ENCODE measurements at places on chromosomes 11 and 22. TPM values are rescaled to one million over a fixed set of nuclear protein-coding genes. Genes with fewer than 3 reads are reported as not detected.

- DNase-seq = no peak
- no peak overlapping the region for H3K4me3 ChIP-seq
- no peaks in the 10 kb centered on the region for H3K36me3 ChIP-seq
- no peaks in the 10 kb centered on the region for H3K27me3 ChIP-seq
- H3K27ac ChIP-seq = no peak overlapping the region
Observed at GRCh38 chr11:83862691-83863090, 576.5 kb upstream of the CCDC90B start.

DNA sequence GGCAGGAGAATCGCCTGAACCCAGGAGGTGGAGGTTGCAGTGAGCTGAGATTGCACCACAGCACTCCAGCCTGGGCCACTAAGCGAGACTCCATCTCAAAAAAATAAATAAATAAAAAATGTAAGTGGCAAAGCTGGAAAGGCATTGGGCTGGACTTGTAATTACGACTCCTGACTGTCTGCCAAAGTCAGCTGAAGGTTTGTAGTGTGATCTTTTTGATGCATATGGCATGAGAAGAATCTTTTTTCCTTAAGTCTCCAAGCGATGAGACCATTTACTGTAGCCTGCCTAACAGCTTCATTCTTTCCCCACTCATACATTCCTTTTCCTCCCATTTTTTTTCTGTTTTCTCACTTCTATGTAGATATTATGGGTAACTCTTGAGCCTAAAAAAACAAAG, 24.8 kb downstream of the CTNND1 start:
- H3K27me3 ChIP-seq = no peaks in the 10 kb centered on the region
- no peak for DNase-seq
- peaks cover 31% of the 10 kb centered on the region for H3K4me1 ChIP-seq
- no peak overlapping the region for H3K4me3 ChIP-seq
- peaks cover 11% of the 10 kb centered on the region for H3K36me3 ChIP-seq

DNA sequence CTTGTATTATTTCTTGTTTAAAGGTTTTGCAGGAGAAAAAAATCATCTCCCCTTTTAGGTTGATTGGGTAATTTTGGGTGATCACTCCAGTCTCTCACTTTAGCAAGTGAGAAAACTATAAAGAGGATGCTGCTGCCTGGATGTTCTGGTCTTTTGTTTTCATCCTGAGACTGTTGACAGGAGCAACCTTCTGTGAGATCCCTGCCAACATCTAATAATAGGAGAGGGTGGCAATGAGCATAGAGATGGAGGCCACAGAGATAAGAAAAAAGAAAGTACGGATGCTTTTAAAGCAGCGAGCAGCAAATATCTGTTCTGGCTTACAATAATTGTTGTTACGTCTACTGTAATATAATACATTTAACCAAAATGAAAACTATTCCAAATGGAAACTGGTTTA, 293.6 kb upstream of the MTNR1B start:
- H3K27ac ChIP-seq = no peak overlapping the region
- H3K36me3 ChIP-seq = no peaks in the 10 kb centered on the region
- H3K27me3 ChIP-seq = no peaks in the 10 kb centered on the region
- no peak for DNase-seq
- H3K4me3 ChIP-seq = no peak overlapping the region

DNA sequence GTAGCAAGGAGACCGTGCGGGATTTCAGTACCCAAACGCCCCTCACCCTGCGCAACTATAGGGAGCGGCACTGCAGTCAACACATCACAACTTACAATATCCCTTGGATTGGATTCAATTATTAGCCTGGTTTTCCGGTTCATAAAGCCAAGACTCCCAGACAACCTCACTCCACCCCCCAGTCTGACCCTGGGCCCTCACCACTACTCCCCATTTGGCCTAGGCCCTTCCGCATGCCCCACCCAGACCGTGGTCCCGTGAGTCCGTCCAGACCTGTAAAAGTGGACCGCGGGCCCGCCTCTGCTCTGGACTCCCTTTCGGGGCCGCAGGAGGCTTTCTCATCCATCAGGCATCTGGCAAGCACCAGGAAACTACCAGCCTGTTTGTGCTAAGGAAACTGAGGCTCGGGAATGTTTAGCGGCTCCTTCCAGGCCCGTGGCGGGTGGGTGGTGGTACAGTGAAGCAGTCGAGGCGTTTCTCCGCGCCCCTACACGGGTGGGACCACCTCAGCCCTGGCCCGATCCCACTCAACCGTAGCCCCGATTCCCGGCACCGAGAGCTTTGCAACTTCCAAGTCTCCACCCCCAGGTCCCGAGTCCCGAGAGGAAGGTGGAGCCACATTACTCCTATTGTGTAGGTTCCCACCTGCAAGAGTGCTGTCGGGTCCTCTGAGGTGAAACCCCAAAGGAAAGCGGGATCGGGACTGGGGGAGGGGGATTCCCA, 679 bp upstream of the DPP3 start:
- DNase-seq = peak; percentile 72
- H3K4me1 ChIP-seq = peaks cover 24% of the 10 kb centered on the region
- no peaks in the 10 kb centered on the region for H3K27me3 ChIP-seq
- peak overlapping the region; percentile 96 for H3K4me3 ChIP-seq
- H3K36me3 ChIP-seq = peaks cover 2% of the 10 kb centered on the region

- H3K27me3 ChIP-seq = no peaks in the 10 kb centered on the region
- DNase-seq = no peak
- H3K4me1 ChIP-seq = no peaks in the 10 kb centered on the region
- H3K27ac ChIP-seq = no peak overlapping the region
- H3K4me3 ChIP-seq = no peak overlapping the region
- no peaks in the 10 kb centered on the region for H3K36me3 ChIP-seq
Observed at GRCh38 chr22:48711669-48712068, 1116.0 kb downstream of the BRD1 start.

- no peaks in the 10 kb centered on the region for H3K4me1 ChIP-seq
- no peak for DNase-seq
- H3K27me3 ChIP-seq = no peaks in the 10 kb centered on the region
- no peaks in the 10 kb centered on the region for H3K36me3 ChIP-seq
- H3K4me3 ChIP-seq = no peak overlapping the region
- H3K27ac ChIP-seq = no peak overlapping the region
Observed at GRCh38 chr11:102064316-102064715, 17.1 kb downstream of the CFAP300 start.

DNA sequence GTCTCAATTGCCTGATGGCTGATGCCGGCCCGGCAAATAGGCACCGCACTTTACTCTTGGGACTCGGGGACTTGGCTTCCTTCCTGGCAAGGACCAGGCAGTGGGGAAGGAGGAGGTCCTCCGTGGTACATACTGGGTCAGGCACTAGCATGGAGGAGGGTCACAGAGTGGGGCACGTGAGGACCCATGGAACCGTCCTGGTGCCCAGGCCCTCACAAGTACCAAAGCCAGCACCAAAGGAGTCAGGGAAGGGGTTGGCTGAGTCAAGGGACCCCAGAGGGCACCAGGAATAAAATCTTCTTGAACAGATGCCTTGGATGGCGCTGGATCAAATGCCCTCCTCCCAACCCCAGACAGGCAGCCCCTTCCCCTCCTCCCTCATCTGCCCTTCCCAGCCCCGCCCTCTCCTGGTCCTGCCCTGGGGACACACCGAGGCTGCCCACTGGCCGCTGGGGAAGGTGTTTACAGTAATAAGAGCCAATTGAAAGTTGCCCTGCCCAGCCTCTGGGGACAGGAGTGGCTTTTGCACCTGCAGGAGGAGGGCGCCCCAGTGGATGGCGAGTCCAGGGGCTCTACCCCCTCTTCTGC, 5.6 kb upstream of the CARNS1 start:
- DNase-seq = no peak
- H3K4me3 ChIP-seq = no peak overlapping the region
- no peaks in the 10 kb centered on the region for H3K4me1 ChIP-seq
- H3K36me3 ChIP-seq = no peaks in the 10 kb centered on the region
- H3K27ac ChIP-seq = no peak overlapping the region
- peaks cover 11% of the 10 kb centered on the region for H3K27me3 ChIP-seq

GRCh38 chr11:132422722-132423121, 1052.3 kb downstream of the NTM start:
- DNase-seq = no peak
- H3K4me1 ChIP-seq = no peaks in the 10 kb centered on the region
- no peaks in the 10 kb centered on the region for H3K36me3 ChIP-seq
- H3K27me3 ChIP-seq = no peaks in the 10 kb centered on the region

GRCh38 chr11:36361901-36362391, 65.9 kb downstream of the PRR5L start:
- H3K27me3 ChIP-seq = no peaks in the 10 kb centered on the region
- no peaks in the 10 kb centered on the region for H3K4me1 ChIP-seq
- no peak for DNase-seq

DNA sequence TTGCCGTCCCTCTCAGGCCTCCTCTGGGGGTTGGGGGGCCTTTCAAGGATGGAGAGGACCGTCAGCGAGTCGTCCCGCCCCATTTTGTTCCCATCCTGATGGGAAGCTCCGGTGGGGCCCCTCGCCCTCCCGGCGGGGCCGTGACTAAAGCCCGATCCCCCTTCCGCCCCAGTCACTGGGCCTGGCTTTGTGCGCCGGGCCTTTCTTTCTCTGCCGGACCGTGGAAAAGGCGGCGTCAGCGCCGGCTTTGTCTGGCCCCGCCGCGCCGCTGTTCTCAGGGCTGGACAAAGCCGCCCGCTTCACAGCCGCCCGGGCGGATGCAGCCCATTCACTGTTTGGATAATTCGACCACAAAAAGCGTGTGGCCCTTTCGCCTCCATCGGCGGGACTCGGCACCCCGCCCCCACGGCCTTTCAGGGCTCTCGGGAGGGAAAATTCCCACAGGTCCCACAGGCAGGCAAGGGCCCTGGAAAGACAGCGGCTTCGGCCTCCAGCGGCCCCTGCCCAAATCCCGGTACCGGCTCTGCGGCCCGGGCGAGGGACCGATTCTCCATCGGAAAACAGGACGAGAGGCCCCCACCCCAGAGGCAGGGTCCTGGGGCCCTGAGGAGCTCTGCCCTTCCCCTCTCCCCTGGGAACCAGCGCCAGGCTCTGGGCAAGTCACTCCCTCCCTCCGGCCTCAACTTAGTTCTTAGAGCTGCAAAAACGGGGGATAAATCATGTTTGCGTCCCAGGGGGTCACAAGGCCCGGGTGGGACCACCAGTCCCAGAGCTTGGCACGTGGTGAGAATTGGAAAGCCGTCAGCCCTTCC, 87.2 kb downstream of the WNT7B start:
- H3K36me3 ChIP-seq = no peaks in the 10 kb centered on the region
- no peaks in the 10 kb centered on the region for H3K27me3 ChIP-seq
- no peak overlapping the region for H3K27ac ChIP-seq
- H3K4me1 ChIP-seq = no peaks in the 10 kb centered on the region
- peak; percentile 32 for DNase-seq

DNA sequence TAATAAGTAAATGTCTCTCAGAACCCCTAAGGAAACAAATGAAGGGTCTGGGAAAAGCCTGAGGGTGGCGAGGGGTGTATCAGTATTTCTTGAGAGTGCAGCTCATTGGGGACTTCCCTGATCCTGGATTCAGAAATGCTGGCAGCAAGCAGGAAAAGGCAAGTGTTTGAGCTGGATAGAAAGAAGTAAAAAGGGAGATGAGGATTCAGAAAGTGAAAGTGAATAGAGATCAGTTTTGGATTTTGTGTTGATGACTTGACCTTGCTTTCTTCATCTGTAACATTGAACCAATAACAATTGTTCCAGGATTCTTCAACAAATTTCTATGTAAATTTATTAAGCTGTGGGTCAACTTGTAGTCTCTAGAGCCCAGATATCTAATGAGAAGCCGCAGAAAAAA, 66.9 kb upstream of the CTSC start:
- no peaks in the 10 kb centered on the region for H3K36me3 ChIP-seq
- no peak for DNase-seq
- H3K27me3 ChIP-seq = no peaks in the 10 kb centered on the region
- H3K4me1 ChIP-seq = no peaks in the 10 kb centered on the region
- H3K27ac ChIP-seq = no peak overlapping the region

DNA sequence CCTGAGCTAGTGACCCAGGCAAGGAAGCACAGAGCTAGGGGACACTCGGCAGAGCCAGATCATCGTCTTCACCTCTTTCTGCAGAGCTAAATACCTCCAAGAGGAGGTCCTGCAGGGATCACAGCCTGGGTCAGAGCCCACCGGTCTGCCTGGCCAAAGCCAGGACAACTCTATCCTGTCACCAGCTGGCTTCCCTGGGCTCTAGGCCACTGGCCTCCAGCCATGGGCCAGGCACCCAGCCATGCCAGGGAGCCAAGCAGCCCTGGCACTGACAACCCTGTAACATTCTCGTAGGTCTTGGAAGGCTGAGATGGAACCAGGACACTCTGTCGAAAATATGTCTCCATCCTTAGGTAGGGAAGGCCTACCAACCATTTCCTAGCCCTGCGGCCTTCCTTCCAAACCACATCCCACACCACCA, 270.1 kb downstream of the BUD13 start:
- peaks cover 33% of the 10 kb centered on the region for H3K27me3 ChIP-seq
- DNase-seq = peak; percentile 26
- no peak overlapping the region for H3K27ac ChIP-seq
- no peak overlapping the region for H3K4me3 ChIP-seq
- H3K36me3 ChIP-seq = no peaks in the 10 kb centered on the region

DNA sequence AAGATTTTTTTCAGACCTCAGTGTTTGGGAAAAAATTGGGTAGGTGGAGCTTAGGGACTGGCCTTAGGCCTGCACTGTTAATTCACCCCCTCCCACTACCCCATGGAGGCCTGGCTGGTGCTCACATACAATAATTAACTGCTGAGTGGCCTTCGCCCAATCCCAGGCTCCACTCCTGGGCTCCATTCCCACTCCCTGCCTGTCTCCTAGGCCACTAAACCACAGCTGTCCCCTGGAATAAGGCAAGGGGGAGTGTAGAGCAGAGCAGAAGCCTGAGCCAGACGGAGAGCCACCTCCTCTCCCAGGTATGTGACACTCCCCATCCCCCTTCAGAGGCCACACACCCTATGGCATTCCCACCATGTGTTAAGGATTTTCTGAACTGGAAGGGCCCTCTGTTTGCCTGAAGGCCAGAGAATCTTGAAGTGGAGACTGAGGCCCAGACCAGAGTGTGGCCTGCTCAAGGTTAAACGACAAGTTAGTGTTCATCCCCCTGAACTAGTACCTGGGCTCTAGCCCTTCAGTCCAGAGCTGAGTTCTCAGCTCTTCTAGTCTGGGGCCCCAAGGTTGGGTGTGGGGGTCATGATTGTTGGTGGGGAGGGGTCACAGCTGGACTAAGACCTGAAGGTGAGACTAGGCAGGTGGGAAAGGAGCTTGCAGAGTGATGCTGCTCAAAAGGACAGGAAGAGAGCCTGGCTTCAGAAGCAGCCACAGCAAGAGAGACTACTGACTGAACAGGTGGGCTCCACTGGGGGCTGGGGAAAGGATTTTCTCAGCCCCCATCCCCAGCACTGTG, 2.3 kb upstream of the FOLR1 start:
- no peaks in the 10 kb centered on the region for H3K27me3 ChIP-seq
- no peak for DNase-seq
- no peak overlapping the region for H3K4me3 ChIP-seq
- H3K36me3 ChIP-seq = no peaks in the 10 kb centered on the region

The ELP4 gene
- polyA plus RNA-seq = 8.6 TPM

The ANO5 gene
- polyA plus RNA-seq = 15.9 TPM

The PTPRCAP gene
- 0.25 TPM for polyA plus RNA-seq
